B cell (primary cell): ENCODE measurements at places on chromosomes 12 and 14.

GRCh38 chr12:43063650-43064049 lies 474.1 kb upstream of the PRICKLE1 start:
- DNase-seq = no peak

DNA sequence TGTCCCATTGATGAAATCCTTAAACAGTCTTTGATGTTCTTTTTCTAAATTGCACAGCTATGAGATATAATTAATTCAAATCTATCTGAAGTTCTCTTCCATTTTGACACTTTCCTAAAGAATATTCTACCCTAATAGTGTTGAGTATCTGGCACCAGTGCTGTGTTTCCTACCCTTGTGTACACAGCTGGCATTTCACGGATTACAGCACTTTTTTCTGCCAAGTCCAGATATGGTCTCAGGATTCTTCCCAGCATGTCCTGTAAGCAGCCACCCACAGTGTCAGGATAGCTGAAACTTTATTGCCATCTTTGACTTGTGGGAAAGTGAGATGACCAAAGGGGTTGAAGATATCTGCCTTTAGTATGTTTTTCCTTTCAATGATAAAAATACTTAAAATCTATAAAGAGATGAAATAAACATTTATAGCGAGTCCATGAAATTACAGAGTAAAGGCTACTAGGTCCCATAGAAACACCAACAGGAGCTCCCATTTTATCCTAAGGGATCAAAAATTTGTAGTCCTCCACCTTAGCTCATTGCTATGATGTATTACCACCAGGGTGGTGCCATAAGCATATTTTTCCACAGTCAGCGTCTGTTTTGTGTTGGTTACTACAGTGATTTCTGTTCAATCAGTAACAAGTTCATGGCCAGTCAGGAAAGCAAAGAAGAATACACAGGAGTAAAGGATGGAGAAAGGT lies 96.7 kb downstream of the TRHDE start:
- DNase-seq = no peak

- DNase-seq = no peak
Observed at GRCh38 chr12:101042211-101042610, 167.8 kb downstream of the SLC5A8 start.

DNA sequence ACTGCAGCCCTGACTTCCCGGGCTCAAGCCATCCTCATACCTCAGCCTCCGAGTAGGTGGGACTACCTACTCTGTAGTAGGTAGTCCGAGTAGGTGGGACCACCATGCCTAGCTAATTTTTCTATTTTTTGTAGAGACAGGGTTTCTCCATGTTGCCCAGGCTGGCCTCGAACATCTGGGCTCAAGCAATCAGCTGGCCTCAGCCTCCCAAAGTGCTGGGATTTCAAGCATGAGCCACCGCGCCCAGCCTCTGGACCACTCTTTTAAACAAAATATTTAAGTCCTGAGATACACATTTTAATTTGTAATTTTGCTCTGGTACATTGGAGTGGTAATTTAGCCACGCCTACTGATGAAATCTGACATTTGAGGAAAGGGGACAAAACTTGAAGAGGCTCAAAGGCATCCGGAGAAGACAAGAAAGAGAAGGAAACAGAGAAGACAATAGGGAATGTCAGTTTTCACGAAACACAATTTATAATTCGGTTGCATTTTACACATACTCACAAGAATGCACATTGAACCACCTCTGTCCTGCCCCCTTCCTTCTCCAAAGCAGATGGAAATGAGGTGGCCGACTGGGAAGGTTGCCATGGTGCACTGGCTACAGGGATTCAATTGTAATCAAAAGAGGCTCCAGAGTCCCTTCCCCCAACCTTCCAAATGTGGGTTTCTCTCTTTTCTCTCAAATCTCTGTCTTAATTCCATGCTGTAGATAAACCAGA lies 9.7 kb upstream of the TUBA1A start:
- DNase-seq = no peak
